ENCODE measurements at places on chromosomes 6 and 20. TPM values are rescaled to one million over a fixed set of nuclear protein-coding genes. Genes with fewer than 3 reads are reported as not detected.

GRCh38 chr6:29557320-29557719, 2.2 kb downstream of the UBD start:
- DNase-seq = no peak

- DNase-seq = no peak
Observed at GRCh38 chr20:7908905-7909304, 31.4 kb downstream of the HAO1 start.

GRCh38 chr6:82984720-82985119, 80.9 kb downstream of the UBE3D start:
- no peak for DNase-seq

DNA sequence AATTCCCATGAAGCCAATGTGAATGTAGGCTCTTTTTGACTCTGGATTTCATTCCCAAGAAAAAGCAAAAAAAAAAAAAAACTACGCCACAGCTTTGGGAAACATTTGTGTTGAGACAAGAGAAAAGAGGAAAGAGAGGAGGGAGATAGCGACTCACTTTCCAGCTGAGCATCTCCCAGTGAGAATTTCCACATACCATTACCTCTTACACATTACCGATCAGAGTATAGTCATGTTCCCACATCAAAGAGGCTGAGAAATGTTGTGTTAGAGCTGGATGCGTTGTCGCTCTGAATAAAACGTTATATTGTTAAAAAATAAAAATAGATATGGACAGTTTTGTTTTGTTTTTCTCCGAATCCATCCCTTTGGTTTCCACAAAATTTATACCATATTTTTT, 1019.3 kb upstream of the ADGRB3 start:
- DNase-seq = no peak

GRCh38 chr6:43223175-43223574, 6.1 kb downstream of the DNPH1 start:
- DNase-seq = no peak

- DNase-seq = no peak
Observed at GRCh38 chr6:144055121-144055931, 40.0 kb downstream of the SF3B5 start.

GRCh38 chr6:135022050-135022697, 32.4 kb downstream of the HBS1L start:
- no peak for DNase-seq

DNA sequence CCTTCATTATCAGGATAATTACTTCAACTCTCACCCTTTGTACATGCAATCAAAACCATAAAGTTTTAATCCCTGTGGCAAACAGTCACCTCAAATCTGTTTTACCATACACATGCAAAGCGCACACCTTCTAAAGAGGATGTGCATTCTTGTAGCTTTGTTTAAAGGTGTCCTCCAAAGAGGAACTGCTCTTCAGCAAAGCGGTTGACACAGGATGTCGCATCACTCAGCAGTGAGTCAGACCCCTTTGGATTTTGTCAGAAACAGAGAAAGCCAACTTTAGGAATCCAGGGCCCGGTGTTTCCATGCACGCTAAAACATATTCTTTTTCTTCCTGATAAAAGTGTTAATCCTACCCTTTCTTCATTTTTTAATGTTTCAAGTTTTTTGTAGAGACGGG, 268.3 kb upstream of the ARID1B start:
- DNase-seq = no peak

DNA sequence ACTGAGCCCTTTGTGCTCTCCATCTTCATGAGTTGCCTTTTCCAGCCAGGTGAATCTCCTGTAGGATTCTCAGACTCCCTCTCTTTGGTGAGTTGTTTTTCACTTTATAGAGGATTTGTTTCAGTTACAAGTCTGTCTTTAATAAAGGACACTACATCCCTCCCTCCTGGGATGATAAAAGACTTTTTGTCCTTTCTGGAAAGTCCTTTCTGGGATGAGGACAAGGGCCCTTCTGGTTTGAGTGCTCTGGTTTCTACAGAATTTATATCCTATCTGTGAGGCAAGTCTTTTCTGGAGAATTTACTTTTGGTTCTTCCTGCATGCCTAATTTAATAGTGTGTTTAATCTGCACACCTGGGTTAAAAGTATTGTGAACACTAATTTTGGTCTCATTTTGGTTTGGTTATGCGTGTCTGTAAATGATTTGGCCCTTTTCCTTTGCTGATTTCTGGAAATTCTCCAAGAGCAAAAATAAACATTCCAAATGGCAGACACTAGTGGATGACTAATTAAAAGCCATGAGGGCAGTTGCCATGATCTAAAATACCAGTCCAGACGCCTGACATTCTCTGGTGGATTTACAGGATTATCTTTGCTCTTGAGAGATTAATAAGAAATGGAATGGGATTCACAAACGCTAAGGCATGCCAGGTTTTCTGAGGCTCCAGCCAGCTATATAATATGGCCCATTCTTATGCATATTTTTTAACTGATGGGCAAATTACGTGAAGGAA, 44.8 kb downstream of the TCP11 start:
- DNase-seq = no peak

DNA sequence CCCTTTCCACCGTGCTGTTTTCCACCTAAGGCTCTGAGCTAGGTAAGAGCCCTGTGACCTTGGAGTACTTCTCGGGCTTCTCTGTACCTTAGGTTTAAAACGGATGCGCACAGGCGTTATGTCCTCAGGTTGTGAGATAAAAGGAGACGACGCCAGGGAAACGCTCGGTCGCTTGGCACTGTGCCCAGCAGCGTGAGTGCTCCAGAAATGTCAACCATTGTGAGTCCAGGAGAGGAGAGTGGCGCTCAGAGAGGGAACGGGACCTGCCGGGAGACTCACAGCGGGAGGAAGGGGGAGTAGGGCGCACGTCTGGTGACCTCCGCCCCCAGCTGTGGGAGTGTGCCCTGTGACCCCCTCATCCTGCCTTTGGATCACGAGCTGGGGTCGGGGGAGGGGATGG, 33.8 kb upstream of the SCRT2 start:
- no peak for DNase-seq

GRCh38 chr6:3318226-3318625, 59.5 kb downstream of the PSMG4 start:
- no peak for DNase-seq

DNA sequence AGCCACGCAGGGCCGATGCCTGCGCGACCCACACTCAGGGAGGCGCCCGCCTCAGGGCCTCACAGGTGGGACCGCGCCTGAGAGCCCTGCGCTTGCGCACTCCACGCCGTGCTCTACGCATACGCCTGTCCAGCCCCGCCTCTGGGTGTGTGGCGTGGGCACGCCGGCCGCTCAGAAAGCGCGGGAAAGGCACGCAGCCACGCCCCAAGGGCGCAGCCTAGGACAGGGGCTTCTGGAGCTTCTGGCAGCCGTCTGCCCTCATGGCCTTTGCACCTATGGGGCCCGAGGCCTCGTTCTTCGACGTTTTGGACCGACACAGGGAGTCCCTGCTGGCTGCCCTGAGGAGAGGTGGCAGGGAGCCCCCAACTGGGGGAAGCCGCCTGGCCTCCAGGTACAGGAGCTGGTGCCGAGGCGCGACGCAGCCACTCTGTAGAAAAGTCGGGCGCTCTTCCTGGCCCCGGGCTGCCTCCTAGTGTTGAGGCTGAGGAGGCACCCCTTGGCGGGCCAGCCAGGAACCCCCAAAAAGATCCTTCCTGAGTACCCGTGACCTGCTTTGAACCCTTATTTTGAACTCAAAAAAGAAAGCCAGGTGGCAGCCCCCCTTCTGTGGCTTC, at the start of gene SPO11:
Gene SPO11, plus strand, starts transcription at position 196 of the 614 bp plus-strand sequence. Its CDS starts 65 bp downstream, at position 261.
- DNase-seq = no peak

- no peak for DNase-seq
Observed at GRCh38 chr6:29617782-29618554, 15.0 kb downstream of the GABBR1 start.

GRCh38 chr20:37757550-37757949, 63.7 kb downstream of the CTNNBL1 start:
- DNase-seq = no peak

DNA sequence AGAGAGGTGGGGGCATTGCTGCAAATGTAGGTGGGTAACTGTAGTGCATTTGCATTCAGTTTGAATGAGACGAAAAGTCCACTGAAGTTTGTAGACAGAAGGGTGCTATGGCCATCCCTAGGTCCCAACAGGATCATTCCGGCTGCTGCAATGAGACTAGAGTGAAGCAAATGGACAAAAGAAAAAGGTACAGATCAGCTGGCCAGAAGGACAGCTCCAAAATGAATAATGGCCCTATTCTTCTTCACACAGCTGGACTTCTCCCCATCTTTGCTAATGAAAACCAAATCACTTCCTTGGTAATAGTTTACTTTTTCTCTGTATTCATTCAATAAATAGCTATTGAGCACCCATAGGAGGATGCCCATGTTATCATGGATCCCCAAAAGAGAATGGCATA, 56.4 kb upstream of the TPD52L1 start:
- no peak for DNase-seq

GRCh38 chr6:12990162-12990561, 273.6 kb downstream of the PHACTR1 start:
- DNase-seq = no peak

GRCh38 chr20:3209257-3209945, at the start of gene ITPA:
TSS of gene ITPA (plus strand) at chr20:3209498. CDS start at chr20:3209552, 54 bp downstream.
- no peak for DNase-seq

GRCh38 chr6:49551078-49551865, 804 bp downstream of the C6orf141 start:
- no peak for DNase-seq

DNA sequence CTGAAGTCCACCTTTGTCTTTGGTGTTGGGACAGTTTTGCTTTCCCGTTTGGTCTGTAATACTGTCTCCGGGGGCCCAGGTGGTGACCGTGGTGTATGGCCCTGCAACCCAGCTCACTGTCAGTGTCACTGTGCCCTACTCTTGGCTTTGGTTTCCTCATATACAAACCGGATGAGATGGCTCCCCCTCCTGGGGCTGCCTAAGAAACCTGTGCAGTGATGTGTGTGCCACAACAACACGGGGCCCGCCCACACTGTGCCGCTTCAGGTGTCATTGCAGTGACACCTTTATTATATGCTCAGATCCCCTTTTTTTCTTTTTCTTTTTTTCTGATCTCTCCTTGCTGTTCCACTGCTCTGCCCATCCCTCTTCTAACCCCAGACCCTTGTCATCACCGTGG, 73.9 kb downstream of the RAMACL start:
- no peak for DNase-seq

DNA sequence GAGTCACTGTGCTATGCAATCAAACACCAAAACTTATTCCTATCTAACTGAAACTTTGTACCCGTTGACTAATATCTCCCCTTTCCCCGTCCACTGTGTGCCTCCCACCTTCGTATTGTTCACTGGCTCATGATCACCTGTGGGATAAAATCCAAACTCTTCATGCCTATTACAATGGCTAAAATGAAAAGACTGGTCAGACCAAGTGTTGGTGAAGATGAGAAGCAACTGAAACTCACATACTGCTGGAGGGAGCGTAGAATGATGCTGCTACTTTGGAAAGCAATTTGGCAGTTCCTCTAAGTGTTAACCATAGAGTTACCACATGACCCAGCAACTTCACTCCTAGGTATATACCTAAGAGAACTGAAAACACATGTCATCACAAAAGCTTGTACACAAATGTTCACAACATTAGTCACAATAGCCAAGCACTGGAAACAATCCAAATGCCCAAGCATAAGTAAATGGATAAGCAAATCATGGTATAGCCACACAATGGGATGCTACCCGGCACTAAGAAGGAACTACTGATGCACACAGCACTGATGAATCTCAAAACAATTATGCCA, 13.1 kb downstream of the RPS10 start:
- no peak for DNase-seq

The HBS1L gene
- 79.1 TPM for total RNA-seq

The CST4 gene
- total RNA-seq = not detected

The MC3R gene
- total RNA-seq = not detected

The C6orf163 gene
- 1.4 TPM for total RNA-seq

The PACSIN1 gene
- total RNA-seq = 8.9 TPM

All from GM12878 (cell line).